Mesenteric fat pad (tissue), 1 donor: ENCODE measurements at places on chromosomes 11 and 22. TPM values are rescaled to one million over a fixed set of nuclear protein-coding genes. Genes with fewer than 3 reads are reported as not detected.

GRCh38 chr11:116287866-116288265 lies 484.9 kb downstream of the BUD13 start:
- no peak for DNase-seq

The CABP2 gene
- total RNA-seq, result not detected

DNA sequence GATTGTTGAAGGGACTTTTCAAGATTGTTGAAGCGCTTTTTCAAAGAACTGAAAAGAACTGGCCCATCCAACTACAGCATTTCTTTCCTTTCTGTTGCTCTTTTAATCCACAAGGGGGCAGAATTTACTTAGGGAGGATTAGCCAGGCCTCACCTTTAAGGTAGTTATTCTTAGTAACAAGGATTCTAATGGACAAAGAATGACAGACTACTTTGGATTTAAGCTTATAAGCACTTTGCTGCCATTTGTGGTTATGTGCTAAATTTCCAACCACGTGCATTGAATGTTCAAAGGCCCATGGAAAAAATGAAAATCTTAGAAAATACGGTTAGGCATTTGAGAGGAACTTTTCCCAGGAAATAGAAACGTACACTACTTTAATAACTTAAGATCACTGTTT lies 49.5 kb upstream of the HSPA8 start:
- DNase-seq, result no peak

DNA sequence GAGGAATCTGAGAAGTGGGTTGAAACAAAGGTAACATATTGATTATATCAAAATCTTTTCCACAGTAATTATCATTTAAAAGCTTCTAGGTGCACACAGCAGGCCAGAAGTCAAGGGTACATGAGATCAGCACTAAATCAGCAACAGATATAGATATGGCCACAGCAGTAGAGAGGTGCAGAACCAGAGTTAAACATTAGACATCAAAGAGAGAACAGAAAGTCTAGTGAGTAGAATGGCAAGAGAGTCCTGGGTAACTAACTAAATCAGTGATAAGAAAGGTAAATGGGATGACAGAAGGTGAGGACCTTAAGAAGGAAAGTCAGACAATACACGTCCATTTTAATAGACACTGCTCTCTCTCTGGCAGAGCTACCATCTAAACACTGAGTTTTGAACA lies 119.5 kb upstream of the GRIA4 start:
- no peak for DNase-seq

DNA sequence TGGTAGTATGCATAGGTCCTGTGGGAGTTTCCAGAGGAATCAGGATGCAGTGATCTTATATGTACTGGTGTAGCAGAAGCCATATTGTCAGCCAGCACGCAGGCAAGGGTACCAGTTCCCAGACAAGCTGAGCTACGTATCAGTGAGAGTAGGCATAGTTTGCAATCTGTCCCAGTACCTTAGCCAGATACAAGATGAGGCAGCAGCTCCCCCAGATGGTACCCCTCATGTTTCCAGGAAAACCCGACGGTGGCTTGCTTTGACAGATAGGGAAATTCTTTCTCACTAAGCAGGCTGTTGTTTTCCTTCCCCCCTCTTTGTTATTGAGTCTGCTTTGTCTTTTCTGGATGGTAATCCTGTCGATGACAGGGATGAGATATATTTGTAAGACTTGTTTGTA lies 109.7 kb upstream of the RRM1 start:
- no peak for DNase-seq

DNA sequence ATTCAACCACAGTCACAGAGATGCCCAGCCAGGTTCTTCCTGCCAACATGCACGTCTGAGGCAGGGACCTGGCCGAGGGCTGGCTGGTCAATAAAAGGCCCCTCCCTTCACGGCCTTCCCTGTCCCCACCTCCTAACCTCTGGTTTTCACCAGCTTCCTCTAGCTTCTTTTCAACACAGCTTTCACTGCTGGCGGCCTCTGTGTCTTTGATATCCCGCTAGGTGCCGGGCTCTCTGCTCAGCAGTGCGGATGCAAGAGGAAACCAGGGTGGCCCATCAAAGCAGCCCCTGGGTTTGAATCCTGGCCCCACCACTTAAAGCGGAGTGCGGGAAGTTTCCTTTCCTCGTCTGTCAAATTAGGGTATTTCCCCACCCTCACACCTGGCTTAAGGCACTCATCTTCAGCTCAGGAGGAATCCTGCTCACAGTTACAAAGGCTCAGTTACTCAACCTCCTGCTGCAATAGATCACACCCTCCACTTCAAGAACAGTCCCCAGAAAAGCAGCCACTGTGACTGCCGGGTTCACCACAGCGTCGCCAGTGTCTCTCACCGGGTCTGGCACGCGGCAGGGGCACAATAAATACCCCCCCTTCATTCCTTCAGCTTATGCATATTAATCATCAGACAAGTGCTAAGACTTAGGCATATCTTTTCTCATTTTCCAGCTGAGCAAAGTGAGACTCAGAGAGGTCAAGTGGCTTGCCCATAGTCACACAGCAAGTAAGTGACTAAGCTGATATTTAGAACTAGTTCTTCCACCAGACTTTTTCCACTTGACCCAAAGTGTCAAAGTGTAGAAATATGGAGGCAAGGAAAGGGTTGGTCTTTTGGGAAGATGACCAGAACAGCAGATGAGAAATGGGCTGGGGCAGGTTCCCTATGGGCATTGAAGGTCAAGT lies 45.7 kb downstream of the TXN2 start:
- DNase-seq, result no peak
